ENCODE measurements at places on chromosomes 7 and 10.

DNA sequence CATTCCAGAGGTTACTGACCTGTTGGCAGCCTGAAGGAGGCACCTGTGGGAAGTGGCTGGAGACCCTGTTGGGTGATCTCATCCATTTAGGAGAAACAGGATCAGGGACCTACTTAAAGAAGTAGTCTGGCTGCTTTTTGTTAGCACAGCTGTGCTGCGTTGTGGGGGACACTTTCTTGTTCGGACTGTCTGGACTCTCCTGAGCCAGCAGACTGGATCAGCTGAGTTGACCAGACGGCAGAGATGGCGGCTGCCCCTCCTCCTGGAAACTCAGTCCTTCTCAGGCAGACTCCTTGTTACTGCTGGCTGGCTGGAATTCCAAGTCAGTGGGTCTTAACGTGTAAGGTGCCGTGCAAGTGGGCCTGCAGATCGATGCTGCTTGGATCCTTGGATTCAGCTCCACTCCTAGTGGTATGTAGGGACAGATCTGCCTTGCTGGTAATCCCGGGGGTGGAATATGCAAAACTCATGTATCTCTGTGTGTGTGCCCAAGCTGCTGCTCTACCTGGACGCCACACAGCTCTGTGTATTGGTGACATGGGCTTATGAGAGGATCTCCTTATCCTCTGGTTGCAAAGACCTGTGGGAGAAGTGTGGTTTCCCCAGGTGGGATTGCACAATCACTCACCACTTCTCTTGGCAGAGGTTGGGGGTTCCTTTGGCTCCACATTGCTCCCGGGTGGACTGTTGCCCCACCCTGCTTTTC is 87.3 kb downstream of the CCSER2 start:
- DNase-seq, result no peak

DNA sequence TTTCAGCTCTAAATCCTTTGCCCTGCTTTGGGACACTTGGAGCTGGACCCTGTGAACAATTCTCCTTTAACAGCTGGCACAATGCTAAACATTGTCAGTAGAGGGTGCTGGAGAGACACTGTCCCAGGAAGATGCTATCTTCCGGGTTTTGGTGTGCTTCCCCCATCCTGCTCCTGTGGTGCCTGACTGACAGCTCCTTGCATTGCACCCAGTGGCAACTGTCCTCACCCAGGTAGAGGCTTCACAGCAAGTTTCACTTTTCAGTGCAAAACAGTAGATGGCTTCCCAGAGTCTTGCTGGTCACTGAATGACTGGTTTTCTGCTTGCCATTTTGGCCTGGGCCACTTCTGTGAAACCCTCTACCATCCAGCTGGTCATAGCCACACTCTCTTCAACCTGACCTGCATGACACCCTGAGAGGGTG is 77.3 kb downstream of the CDC14C start:
- DNase-seq, result peak; percentile 77

GRCh38 chr7:141189231-141189630 is 115.4 kb downstream of the TMEM178B start:
- DNase-seq, result no peak

GRCh38 chr10:69934768-69935167 is 117.9 kb upstream of the MACROH2A2 start:
- no peak for DNase-seq

- DNase-seq, result no peak
These were observed 171.7 kb upstream of the CELF2 start for GRCh38 chr10:10845826-10846503.

- DNase-seq, result no peak
These were observed 136.2 kb upstream of the NRBF2 start for GRCh38 chr10:62996925-62997324.

GRCh38 chr7:44046321-44047061 is 2.0 kb downstream of the DBNL start:
- DNase-seq, result no peak

GRCh38 chr10:74928742-74929191 is 102.4 kb downstream of the KAT6B start:
- DNase-seq, result no peak

DNA sequence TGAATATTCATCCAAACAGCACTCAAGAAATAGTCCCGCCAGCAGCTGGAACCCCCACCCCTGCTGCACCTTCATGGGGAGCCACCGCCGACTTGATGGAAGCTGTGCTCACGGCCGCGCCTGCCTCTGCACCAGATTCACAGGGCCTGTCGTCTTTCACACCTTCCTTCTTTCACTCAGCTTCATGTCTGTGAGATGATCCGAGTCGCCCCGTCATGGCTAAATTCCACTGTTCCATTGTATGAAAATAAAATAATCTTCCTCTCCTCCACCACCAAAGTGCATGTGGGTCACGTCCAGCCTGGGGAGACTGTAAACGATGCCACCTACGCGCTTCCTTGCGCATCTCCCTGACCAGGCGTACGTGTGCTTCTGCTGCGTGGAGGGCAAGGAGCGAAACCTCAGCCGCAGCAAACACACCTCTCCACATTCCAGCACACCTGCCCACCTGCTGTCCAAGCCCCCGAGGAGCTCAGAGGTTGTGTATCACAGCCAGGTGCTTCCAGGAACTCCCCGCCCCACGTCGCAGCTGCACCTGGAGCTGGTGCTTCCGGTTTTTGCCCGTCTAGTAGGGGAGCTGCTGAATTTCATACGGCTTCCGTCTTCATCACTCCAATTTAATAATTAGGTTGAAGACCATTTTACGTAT is 137.0 kb downstream of the PTPRN2 start:
- DNase-seq, result no peak

GRCh38 chr7:125316466-125316865 is 386.8 kb upstream of the POT1 start:
- DNase-seq, result peak; percentile 1

GRCh38 chr7:25460433-25460832 is 232.1 kb upstream of the NPVF start:
- DNase-seq, result no peak

DNA sequence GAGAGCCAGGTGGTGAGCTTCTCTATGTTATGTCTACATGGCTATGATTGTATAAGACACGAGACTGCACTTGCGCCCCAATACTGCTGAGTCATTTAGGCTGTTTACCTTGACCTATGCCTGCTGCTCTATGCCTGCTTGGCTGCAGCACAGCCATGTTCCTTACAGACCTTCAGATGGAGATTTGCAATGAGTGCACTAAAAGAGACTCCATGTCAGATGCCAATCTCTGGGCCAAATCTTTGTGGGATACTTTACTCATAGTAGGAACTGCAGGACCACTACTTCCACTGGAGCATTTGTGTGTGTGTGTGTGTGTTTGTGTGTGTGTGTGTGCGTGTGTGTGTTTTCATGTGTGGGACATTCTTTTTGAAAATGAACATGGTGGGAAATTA is 50.0 kb upstream of the KMT2E start:
- DNase-seq, result no peak

GRCh38 chr7:139924461-139924860 is 95.4 kb downstream of the TBXAS1 start:
- DNase-seq, result no peak

GRCh38 chr7:45066409-45066808 is 22.4 kb downstream of the NACAD start:
- DNase-seq, result no peak

- no peak for DNase-seq
These were observed 5.7 kb downstream of the AQP1 start for GRCh38 chr7:30917216-30917893.

DNA sequence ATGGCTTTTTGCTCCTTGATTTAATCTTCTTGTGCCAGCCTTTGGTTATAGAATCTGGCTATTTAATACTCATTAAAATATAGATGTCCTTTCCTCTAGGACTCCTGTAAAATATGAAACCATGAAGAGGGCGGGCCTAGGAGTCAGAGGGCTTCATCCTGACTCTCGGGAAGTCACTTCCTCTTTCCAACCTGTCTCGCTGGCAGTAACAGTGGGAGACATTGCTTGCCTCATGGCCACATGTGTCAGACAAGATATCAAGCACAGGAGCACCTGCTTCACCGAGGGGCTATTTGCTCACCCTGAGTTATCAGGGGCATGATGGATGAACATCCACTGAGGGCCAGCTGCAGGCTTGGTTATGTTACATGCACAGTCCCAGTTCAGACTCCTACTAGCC is 31.0 kb downstream of the SLIT1 start:
- DNase-seq, result no peak

DNA sequence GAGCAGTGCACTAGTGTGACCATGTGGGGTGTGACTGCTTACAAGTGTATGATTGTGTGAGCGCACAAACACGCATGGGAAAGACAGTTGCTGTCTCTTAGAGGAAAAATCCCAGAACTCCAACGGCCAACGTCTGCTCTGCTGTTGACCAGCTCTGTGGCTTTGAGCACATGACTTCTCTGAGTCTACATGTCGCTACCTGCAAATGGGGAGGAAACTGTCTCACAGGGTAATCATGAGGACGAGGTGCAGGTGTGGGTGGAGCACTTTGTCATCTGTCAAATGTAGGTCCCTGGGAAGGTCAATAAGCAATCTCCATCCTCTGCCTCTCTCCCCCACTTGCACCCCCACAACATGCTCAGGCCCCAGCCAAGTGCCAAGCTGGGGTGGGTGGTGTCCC is 31.2 kb upstream of the TLX1 start:
- DNase-seq, result no peak

- no peak for DNase-seq
These were observed 48.1 kb upstream of the COMTD1 start for GRCh38 chr10:75283671-75284470.

DNA sequence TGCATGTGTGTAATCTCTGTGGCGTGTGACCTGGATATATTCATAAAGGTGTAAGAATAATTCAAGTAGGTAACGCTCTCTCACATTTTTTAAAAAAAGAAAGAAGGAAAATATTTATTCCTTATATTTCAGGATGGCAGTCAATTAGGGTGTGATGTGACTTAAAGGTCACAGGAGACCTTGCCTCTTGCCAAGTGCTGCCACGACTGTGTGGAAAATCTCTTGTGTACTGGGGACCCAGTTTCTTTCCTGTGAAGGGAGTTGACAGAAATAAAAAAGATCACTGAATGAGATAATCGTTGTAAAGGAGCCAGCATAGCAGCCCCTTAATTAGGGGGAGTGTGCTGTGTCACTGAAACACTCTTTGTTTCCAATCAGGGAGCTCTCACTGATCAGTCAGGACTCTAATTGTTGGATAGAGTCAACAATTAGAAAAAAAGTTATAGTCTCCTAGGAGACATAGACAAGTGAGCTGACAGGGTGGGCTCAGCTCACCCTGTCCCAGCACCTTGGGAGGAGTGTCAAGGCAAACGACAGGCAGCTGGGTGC is 31.1 kb downstream of the PTPRE start:
- no peak for DNase-seq

- DNase-seq, result no peak
These were observed 273.9 kb upstream of the ZNF32 start for GRCh38 chr10:43922335-43923280.

DNA sequence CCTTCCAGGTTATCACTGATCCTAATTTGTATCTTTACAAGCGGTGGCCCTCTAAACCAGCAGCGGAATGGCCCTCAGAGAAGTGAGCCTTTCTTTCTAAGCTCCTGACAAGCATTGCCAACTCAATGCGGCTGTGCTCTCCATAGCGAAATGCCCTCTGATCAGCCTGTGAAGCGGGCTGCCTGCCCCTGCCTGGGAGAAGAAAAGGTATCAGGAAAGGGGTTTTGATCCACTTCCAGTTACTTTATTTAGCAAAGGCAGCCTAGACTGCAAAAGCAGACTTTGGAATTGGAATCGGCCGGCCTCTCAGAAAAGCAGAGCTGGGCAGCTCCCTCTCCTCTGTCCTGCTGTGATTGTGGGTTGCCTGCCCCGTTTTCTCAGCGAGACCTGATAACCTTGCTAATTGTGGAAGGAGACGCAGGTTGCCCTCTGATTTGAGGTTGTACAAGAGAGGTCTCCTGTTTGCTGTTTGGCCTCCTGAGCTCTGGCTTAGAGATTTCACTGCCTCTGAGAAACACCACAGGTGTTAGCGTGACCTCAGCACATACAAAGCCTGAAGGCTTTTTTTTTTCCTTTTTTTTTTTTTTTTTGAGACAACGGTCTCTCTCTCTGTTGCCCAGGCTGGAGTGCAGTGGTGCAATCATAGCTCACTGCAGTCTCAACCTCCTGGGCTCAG is 53.9 kb upstream of the SH2B2 start:
- DNase-seq, result no peak

GRCh38 chr7:96287559-96287958 is 34.3 kb downstream of the SLC25A13 start:
- no peak for DNase-seq

DNA sequence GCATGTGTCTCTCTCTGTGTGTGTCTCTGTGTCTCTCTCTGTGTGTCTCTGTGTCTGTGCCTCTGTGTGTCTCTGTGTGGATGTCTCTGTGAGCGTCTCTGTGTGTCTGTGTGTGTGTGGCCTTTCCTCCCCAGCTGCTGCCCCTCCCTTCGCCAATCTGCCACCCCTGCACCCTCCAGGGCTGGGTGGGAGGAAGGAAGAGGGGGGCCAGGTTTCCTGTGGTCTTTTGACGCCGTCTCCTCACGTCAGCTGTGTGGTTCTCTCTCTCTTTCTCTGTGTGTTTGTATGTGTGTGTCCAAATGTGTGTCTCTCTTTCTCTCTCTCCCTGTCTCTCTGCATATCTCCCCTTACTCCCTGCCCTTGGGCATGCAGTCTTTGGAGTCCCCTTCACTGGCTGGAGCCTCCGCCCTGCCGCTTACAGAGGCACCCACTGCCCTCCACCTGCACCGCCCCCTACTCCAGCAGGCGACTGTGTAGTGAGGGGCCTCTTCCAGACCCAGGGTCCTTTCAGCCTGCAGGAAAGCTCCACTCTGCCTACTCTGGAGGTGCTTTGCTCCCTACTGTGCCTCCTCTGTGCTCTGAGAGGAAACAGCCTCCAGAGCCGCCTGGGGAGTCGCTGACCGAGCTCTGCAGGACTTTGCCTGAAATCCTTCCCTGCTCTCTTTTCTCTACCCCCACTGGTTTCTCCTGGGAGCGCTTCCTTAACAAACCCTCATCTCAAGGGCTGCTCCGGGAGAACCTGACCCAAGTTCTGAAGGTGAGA is 44.2 kb upstream of the C10orf71 start:
- DNase-seq, result no peak

DNA sequence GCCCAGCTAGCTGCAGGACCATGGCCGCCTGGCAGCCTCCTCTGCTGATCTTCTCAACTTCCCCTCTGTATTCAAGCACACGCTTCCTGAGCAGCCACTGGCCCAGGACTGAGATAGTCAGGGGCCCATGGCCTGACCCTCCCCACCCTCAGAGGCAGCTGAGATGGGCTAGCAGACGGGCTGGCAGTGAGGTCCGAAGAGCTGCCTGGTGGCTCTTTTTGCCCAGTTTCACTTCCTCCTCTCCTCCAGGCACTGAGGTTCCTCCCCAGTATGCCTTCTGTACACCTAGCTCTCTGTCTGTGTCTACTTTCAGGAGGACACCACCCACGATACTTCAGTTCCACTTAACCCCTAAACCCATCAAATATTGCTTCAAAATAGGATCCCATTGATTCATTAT is 395.6 kb downstream of the TNS3 start:
- no peak for DNase-seq

DNA sequence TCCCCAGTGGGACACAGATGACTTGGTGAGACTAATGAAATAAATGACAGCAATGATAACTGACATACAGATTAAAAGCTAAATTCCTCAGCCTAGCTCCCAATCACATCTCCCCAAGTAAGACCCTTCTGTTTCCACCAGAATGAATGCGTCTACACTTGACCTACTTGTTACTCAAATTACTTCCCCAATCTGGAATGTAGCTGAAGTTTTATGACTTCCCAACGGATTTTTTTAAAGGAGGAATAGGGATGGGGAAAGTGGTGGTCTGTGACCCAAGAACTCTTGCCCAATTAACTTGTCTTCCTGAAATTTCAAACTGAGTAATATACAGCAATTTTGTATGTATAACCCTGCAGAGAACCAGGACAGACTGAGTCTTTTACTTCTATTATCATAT is 9.1 kb downstream of the H2AZ2 start:
- DNase-seq, result no peak

All from urothelium cell line (cell line).